DMS79 treated with DMSO at 0.1 percent for 48 hours (cell line): ENCODE measurements at places on chromosomes 2 and 18.

- no peak for DNase-seq
Observed at GRCh38 chr18:58069099-58069498, 25.1 kb downstream of the NEDD4L start.

- DNase-seq = no peak
Observed at GRCh38 chr2:27081984-27082772, 3.8 kb downstream of the EMILIN1 start.

DNA sequence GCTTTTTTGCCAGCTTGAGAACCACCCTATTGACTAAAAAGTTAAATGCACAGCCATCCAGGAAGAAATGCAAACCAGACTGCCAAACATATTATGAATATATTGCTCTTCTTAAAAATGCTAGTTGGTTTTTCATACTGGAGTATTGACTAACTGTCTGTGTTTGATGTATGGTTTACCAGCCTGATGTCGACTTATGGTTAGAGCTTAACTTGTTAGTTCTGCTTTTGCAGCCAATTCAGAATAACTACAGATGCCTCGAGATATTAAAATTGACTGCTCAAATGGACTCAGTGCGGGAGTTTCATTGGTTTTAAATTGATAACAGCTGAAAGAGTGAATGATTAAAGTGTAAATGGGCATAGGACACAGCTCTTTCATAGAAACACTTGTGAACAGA lies 369.8 kb downstream of the ARHGAP15 start:
- no peak for DNase-seq

- DNase-seq = no peak
Observed at GRCh38 chr18:966759-967576, 62.3 kb downstream of the ADCYAP1 start.

DNA sequence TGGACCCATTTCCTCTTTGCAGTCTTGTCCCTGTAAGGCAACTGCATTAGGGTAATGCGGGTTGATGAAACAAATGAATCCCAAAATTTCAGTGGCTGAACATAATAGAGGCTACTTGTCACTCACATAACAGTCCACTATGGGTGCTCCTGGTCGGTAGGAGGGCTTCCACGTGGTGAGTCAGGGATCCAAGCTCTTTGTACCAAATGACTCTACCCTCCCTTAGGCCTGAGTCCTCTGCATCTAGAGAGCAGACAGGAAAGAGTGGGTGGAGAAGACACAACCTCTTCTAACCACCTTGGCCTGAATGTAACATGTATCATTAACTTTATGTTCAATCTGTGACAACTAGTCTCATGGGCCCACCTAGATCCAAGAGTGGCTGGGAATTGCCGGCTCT lies 86.2 kb upstream of the HAAO start:
- no peak for DNase-seq

- DNase-seq = no peak
Observed at GRCh38 chr2:236403125-236403524, 138.9 kb upstream of the ASB18 start.

DNA sequence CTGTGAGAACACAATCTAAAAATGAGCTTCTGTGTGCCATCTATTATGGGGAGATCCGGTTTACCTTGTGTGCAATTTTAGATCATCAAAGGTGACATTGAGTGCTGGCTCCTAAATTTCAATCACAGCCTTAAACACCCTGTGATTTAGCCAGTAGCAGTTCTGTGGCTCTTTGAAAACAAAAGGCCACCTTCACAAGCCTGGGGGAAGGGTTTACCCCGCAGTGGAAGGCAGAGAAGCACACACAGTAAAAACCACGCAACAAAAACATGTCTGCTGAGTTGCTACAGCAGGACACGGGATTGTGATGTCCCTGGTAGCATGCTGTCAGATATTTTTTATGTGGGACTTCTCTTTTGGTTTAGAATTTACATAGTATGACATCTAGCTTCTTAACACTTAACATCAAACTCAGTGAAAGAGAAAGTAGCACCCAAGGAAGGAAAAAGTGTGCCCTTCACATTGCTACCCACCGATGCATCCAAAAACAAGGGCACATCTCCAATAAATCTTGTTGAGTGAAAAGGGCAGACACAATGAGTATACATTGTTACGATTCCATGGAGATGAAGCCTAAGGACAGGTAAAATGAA lies 56.1 kb upstream of the RNF152 start:
- DNase-seq = no peak

- DNase-seq = no peak
Observed at GRCh38 chr2:240933048-240933965, 27.2 kb downstream of the CROCC2 start.

DNA sequence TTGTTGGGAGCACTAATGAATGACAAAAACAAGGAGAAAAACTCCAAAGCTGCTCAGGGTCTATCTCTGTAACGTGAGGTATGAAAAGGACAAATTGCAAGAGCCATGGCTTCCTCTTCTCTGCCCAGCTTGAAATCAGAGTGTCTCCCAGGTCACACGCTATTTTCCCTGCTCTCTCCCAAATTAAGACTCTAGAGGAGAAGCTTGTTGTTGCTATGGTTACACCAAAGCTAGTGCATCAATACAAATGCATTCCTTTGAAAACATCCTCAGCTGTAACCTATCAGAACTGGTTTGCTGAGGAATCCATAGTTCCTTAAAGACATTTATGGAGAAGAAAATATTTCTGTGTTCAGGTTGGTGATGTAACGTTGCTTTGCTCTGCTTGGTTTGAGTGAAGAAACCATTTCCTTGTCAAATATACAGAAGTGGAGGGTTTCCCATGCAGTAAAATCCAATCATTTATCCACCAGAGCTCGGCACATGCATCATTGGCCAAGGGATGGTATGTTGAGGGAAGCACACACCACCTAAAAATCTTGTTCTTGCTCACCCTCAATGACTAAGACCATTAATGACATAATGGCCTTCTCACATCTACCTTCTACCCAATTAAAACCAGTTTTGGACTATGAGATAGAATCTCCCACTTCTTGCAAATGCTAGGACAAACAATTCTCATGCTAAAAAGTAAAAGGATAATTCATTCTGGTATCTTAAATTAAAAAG lies 2135.6 kb upstream of the CELF4 start:
- no peak for DNase-seq

DNA sequence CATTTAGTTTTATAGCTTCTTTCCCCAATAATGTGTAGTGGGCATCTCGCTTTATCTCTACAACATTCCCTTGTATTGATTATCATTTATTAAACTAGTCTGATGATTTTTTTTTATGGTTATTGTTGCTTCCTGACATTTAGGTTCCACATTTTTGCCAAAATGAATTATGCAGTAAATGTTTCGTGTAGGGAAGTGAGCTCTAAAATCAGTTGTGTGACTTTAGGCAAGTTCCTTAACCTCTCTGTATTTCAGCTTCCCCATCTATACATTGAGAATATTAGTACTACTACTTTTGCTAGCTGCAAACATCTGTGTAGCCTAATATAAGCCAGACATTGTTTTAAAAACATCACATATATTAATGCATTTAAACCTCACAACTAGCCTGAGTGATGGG lies 22.9 kb downstream of the SOCS6 start:
- DNase-seq = no peak

GRCh38 chr18:34493566-34494358 lies 216.3 kb upstream of the DTNA start:
- DNase-seq = peak; percentile 39

DNA sequence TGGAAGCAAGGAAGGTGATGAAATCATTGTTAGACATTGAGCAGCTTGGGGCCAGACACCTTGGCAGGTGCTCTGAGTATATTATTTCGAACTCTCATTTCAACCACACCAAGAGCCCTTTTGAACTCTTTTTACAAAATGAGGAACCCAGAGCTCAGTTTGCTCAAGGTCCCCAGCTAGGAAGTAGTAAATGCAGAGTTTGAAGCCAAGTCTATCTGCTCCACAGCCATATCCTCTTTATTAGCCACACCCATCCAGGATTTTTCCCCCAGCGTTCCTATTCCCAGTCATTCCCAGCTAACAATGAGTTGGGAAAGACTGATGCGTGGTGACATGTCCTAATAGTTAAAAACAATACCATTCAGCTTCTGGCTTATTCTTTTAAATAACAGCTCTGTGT lies 40.2 kb downstream of the SEMA4F start:
- no peak for DNase-seq

- DNase-seq = no peak
Observed at GRCh38 chr2:196827356-196827755, 18.2 kb upstream of the C2orf66 start.

- no peak for DNase-seq
Observed at GRCh38 chr18:14974576-14974975, 226.6 kb downstream of the ANKRD30B start.

DNA sequence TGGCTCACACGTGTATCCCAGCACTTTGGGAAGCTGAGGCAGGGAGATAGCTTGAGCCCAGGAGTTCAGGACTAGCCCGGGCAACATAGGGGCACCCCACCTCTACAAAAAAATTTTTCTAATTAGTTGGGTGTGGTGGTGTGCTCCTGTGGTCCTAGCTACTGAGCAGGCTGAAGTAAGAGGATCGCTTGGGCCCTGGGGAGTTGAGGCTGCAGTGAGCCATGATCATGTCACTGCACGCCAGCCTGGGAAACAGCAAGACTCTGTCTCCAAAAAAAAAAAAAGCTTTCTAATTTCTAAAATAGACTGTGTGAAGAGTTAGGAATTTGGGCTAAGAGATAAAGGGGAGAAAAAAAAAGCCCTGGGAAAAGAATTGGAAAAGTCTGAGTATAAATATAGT lies 51.9 kb upstream of the NAB1 start:
- DNase-seq = no peak

DNA sequence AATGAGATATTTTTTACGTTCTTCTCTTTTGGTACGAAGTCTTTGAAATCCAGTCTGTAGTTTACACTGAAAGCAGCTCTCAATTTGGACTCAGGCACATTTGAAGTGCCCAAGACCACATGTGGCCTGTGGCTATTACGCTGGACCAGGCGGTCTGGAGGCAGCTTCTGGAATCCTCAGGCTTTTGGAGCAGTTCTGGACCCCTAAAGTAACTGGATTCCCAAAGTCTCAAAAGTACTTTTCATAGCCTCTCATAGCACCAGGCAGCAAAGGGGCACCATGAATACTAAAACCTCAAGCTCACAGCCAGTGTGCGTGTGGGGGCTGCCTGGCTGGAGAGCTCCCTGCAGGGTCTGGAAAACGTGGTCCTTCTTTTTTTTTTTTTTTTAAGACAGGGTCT lies 119.0 kb downstream of the SMAD7 start:
- DNase-seq = no peak

GRCh38 chr2:236965021-236965840 lies 120.5 kb upstream of the COPS8 start:
- DNase-seq = no peak

DNA sequence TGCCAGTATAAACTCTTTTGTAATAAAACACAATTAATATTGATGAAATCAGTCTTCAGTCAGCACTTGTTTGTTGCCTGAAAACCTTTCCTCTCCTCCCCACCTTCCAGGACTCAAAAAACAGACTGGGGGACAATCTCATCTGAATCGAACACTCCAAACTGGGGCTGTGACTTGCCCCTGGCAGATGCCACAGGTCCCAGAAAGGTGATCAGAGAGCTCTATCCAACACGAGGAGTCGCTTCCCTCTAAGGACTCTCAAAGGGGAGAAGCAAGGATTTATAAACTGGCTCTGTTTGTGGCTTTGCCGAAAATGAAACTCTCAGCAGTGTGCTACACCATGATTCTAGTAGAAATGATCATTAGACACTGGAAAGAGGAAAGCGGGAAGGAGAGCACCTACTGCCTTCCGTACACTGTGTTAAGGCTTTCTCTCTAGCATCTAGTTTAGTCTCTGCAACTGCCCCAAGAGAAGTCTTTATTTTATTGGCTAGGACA lies 199.2 kb downstream of the TGIF1 start:
- DNase-seq = no peak

DNA sequence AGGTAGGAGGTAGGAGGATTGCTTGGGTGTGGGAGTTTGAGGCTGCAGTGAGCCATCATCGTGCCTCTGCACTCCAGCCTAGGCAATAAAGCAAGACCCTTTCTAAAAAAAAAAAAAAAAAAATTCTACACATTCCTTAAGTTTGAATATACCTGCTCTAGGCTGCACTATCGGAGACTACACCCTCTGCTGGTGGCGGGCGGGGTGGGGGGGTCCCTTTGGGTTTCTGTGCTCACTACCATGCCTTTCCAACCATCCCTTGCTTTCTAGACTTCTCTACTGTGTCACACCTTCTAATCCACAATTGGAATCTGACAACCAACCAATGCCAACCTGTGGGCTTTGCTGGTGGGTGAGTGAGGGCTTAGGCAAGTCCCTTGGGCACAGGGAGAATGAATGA lies 34.7 kb upstream of the FAM136A start:
- DNase-seq = no peak

DNA sequence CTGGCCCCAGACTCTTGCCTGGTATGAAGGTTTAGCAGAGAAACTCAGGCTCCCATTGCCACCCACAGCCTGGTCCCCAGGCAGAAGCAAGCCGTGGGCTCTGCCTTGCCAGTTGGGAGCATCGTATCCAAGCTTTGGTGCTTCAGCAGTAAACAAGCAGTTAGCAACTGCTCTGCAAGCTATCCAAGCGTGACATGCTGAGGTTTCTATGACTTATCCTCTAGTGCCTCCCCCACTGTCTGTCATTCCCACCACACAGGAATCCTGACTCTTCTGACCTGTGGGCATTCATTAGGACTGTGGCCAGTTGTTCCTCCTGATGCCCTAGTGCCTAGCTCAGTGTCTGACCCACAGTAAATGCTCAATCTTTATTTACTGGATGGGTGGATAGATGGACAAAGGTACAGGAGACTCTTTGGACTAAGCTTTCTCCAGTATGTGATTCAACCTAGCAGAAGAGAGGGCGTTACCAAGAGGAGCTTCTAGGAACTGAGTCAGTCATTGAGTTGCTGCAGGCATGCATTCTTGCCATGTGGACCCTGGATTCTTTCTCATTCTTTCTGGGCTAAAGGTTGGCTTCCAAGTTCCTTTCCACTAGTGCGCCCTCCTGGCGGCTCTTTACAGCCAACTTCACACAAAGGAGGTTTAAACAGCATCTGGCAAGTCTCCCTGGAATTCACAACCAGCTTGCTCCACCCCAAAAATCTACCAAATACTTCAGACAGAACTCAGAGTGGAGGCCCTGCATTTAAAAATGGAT lies 40.6 kb upstream of the MRPL19 start:
- peak; percentile 25 for DNase-seq

- no peak for DNase-seq
Observed at GRCh38 chr18:76421685-76422078, 73.4 kb downstream of the ZNF516 start.

DNA sequence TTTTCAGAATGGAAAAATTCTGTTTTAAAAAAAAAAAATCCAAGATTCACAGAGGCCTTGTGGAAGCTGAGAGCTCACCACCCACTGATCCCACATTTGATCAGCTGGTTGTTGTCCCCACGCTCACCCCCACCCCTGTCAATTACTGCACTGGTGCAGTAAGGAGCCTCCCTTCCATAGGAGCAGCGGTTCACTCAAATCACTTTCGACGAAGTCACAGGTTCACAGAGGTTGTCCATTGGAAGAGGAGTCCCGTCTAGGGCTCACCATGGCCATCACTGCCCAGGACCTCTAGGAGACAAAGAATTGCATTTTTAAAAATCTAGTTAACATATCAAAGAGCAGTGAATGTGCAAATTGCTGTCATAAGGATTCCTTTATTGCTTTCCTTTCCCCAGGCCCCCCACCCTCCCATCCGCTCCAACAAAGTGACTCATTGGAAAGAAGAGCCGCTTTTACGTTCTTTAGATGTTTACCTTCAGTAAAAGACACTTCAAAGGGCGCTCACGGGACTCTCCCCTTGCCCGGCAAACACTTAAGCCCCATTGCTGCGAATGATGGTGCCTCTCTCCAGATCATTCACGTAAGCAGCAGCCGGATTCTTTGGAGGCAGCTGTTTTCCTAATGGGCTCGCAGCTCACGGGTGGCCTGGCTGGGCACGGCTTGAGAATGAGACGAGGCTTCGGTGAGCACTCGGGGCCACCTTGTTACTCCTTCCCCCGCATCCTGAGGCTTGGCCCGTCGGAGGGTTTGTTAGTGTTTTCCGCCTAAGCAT lies 165.5 kb upstream of the SALL3 start:
- DNase-seq = peak; percentile 13
